ENCODE measurements at places on chromosomes 16 and 17.
A peak's percentile ranks its signal among the peaks of the same experiment; 100 is the strongest.

DNA sequence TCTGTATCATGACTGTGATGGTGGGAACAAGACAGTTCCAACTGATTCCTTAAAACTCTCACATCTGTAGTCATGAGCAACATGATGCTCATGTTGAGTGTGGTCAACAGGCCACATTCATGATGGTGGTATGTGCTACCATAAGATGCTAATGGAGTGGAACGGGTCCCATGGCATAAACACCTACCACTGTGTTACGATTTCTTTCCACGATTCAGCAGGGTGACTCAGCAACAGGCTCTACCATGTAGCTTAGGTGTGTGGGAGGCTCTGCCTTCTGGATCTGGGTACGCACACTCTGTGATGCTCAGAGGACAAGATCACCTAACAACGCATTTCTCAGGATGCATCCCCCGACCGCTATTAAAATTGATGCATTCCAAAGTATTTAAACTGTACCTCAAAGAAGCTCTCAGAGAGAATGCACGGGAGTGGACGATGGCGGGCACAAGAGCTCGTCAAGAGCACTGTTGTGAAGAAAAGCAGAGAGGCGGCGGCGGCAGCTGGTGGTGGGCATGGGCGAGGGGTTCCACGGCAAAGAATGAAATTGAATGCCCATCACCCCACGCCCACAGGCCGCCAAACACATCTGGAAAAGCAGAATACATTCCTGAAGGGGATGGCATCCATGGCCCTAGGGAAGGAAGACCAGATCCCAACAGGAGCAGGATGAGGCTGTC is 133.3 kb downstream of the ZNF778 start:
- DNase-seq = peak; percentile 51

GRCh38 chr17:49157784-49158183 is 25.2 kb downstream of the B4GALNT2 start:
- DNase-seq = no peak

GRCh38 chr16:32116080-32116479 is 137.0 kb upstream of the TP53TG3D start:
- no peak for DNase-seq

DNA sequence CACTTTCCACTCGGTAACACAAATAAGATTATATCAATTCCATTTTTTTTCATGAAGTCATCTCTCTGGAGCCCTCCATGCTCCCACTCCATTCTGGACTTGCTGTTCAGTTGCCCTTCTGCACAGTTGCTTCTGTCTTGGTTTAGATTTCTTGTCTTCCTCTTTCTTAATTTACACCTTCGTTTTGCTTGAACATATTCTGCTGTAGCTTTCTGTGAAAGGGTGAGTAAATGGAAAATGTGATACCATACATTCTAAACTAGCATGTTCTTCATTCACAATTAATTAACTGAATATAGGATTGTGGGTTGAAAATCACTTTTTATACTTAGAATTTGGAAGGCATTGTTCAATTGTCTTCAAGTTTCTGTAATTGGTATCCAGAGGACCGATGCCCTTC is 69.6 kb downstream of the VMP1 start:
- DNase-seq = no peak

- DNase-seq = no peak
Measured at GRCh38 chr17:55641676-55642081, 81.0 kb downstream of the TMEM100 start.

DNA sequence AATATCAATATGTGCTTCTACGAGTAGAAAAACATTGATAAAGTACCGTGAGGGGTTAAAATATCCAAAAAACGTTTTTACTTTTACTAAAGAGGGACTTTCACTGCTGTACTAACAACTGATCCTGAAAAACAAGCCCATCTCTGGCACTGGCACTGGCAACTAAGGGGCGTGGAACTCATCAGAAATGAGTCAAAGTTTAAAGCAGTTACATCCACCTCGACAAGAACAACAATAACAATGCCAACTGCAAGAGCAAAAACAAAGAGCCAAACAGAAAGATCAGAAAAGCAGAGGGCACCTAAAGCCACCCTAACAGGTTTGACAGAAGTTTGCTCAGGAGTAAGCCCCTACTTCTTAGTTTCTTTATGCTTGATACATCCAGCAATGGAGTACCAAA is 13.1 kb downstream of the MBTPS1 start:
- DNase-seq = no peak

GRCh38 chr16:65489531-65490023 is 367.7 kb upstream of the CDH11 start:
- DNase-seq = no peak

- DNase-seq = no peak
Measured at GRCh38 chr17:47239967-47240651, 13.5 kb upstream of the ITGB3 start.

DNA sequence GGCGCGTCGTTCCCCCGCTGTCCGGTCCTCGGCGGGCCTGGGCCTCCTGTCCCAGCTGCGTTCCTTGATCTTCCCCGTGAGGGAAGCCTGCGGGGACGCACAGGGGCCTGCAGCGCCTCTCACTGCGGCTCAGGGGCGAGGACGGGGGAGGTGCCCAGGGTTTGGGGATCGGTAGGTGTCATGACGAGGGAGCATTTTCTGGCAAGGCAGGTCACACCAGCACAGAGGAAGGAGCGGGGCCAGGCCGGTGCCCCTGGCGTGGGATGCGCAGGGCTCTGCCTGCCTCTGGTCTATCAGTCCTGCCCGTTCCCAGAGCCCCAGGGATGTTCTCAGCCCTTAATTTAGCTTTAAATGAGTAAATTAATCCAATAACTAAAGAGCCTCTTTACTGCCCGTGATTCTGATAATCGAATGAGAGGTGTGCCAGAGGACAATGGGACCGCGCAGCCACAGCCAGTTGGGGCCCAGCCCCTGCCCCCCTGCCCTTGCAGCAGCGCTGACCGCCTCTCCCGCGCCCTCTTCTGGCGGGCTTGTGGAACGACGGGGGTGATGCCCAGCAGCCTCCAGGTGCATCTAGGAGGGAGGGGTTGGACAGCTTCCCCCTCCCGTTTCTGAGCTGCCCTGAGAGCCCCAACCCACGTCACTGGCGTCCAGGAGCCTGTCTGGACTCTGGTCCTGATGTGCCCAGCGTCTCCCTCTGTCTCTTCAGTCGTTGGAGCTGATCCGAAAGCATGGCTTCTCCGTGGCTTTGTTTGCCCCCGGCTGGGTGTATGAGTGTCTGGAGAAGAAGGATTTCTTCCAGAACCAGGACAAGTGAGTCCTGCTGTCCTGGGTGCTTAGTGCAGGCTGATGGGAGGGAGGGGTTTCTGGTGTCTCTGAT is 7.9 kb downstream of the ENGASE start:
- peak; percentile 30 for DNase-seq

GRCh38 chr16:86671486-86672178 is 93.3 kb downstream of the FOXL1 start:
- DNase-seq = no peak

DNA sequence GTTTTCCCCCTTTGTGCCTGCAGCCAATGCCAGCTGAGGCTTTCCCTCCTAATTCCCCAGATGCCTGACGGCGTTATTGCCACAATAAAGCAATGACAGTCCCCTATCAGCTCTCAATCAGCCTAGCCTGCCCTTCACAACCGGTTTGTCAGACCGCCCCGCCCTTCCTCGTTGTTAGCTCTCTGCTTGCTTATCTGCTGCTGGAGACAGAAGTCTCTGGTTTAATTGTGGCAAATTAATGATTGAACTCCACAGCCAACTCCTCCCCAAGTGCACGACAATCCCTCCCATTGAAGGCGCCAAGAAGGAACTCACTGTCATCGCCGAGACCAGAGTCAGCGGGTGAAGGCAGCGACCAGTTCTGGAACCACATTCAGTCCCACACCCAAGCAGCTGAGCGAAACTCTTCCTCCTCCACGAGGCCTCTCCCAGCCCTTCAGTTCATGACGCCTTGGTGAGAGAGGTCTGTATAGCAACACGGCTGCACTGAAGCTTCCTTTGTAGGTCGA is 474.4 kb downstream of the SLC39A11 start:
- no peak for DNase-seq

GRCh38 chr17:57130708-57131461 is 45.8 kb downstream of the AKAP1 start:
- DNase-seq = peak; percentile 69

- no peak for DNase-seq
Measured at GRCh38 chr17:18225642-18226283, 328 bp downstream of the LLGL1 start.

GRCh38 chr16:83606486-83607030 is 201.2 kb upstream of the HSBP1 start:
- no peak for DNase-seq

DNA sequence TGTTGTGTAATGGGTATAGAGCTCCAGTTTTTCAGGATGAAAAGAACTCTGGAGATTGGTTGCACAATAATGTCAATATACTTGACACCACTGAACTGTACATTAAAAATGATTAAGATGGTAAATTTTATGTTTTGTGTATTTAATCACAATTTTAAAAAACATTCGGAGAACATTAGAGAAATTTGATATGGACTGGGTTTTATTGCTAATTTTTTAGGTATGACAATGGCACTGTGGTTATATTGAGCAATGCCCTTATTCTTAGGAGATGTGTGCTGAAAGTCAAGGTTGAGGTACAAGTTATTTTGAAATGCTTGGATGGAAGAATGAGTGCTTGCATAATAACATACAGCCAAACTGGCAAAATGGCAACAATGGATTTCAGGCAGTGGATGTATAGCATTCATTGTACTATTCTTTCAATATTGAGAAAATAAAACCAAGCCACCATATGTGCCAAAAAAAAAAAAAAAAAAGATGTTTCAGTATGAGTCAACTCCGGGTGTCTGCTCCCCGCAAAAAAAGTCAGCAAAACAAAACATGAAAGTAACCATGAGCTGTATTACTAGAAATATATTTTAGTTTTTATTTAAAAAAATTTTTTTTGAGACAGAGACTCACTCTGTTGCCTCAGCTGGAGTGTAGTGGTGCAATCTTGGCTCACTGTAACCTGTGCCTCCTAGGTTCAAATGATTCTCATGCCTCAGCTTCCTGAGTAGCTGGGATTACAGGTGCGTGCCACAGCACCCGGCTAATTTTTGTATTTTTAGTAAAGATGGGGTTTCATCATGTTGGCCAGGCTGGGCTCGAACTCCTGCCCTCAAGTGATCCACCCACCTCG is 19.8 kb downstream of the HOXB1 start:
- DNase-seq = peak; percentile 17

DNA sequence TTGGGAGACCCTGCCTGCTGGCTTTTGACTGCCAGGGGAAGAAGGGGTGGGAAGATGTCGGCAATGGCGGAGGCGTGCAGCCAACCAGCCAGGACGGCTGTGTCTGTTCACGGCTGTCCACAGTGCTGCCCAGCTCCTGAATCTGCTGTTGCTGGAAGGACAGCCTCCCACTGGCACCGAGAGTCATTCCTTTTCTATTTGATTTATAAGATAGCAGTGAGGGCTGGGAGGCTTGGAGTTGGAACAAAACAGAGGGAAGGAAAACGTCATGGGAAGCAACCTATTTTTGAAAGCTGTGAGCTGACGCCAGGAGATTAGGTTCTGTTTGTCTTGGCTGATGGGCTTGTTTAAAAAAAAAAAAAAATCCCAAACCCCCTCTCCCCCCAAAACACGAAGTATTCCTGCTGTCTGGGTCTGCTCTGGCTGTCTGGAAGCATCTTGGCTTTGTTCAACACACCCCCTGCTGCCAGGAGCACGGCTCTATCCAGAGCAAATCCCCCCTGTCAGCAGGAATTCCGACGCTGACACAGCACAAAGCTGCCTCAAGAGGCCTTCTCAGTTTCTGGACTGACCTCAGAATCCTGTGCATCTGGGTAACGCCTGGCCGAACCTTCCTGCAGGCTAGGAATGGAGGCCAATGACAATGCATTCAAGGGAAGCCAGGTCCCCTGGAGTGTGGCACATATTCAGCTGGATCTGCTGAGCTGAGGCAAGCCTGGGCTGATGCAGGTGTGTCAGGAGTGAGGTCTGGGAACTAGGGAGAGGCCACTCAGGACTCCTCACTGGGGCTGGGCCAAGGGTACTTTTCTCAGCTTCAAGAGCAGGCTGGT is 41.0 kb upstream of the SREBF1 start:
- DNase-seq = no peak

GRCh38 chr17:36014946-36015345 is 2.8 kb downstream of the CCL23 start:
- DNase-seq = no peak

DNA sequence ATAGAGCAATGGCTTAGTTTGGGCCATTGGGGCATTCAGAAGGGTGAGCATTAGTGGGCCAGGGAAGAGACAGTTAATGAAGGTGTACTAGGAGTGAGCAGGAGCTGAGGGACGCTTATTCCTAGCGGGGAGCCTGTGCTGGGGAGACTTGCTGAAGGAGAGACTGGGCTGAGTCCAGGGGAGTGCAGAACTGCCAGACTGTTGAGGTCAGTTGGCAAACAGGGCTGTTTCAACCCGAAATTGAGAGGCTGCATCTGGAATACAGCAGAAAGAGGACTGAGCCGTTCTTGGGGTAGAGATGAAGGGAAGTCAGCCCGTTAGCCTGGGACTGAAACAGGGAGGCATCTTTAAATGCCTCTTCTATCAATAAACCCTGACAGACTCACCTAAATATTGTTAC is 33.2 kb downstream of the MAP2K6 start:
- no peak for DNase-seq

DNA sequence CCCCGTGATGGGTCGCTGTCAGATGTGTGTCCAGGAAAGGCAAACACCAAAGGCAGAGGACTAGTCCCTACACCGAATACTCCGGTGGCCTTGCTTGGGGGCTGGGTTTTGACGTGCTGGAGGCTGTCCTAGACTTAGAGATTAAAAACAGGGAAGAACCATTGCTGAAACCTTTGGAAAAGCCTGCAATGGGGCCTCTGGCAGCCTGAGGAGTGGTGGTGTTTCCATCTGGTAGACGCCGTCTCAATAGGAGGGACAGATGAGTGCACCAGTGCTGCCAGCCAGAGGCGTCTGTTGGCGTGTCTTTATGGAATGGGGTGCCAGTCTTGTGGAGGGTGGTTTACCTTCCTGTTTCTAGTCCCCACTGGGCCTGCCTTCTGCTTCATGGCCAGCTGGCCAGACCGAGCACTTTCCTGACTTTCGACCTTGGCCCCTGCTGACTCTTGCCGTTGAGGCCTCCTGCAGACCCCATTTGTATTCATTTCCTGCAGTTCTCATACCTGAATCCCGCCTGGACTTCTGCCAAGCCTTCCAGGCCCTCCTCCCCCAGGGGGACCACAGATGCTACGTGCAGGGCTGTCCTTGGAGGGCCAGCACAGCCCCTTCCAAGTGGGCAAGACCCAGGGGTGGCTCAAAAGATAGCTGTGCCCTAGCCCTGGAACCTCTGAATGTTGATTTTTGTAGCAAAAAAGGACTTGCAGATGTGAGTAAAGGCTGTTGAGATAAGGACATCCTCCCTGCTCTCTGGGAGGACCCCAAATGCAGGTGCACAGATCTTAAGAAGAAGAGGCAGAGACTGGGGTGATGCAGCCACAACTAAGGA is 1.9 kb upstream of the DNASE1 start:
- no peak for DNase-seq

DNA sequence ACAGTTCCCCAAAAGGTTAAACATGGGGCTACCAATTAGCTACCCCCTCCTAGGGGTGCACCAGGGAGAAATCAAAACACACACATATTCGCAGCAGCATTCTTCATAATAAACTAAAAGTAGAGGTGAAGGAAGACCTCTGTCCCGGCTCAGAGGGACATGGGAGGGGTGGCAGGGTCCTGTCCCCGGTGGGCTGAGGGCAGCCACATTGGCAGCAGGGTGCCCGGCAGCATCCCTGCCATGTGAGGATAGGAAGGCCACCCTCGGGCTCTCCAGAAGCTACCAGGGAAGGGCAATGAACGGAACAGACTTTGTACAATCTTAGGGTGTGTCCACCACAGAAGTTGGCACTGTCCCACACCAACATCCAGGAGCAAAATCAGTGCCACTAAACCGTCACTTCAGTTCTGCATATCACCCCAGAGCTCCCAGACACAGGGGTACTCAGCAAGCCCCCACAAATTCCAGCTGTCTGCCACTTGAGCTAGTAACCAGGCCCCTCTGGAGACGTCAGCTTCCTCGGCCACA is 3.1 kb upstream of the DNAH17 start:
- DNase-seq = no peak
